ENCODE measurements at places on chromosomes 3 and 15. TPM values are rescaled to one million over a fixed set of nuclear protein-coding genes. Genes with fewer than 3 reads are reported as not detected.
A peak's percentile ranks its signal among the peaks of the same experiment; 100 is the strongest.

GOLGA8J gene
- total RNA-seq: not detected

LYZL4 gene
- not detected for total RNA-seq

FBXO22 gene
- 24.9 TPM for total RNA-seq

IGF1R gene
- 31.3 TPM for total RNA-seq

GRCh38 chr15:70665599-70665998 is 97.8 kb downstream of the UACA start:
- H3K4me1 ChIP-seq: no peaks in the 10 kb centered on the region
- no peak for DNase-seq
- H3K27ac ChIP-seq: no peak overlapping the region
- no peaks in the 10 kb centered on the region for H3K27me3 ChIP-seq
- no peak overlapping the region for H3K4me3 ChIP-seq

DNA sequence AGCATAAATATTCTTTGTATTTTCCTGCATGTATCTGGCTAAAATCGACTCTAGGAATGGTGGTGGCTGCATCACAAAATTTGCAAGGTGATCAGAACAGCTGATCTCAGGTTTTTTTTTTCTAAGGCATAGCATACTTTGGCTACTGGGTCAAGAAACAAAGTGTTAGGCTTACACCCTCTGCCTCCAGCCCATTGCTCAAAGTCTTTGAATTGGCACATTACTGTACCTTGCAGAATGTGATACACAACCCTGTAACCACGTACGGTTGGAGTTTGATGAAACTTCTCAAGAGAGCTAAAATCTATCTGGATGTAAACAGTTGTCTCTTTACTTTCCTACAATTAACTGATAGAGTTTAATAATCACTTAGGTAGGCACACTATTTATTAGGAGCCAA is 188.1 kb downstream of the THRB start:
- DNase-seq: no peak
- H3K4me1 ChIP-seq: no peaks in the 10 kb centered on the region
- H3K27ac ChIP-seq: no peak overlapping the region
- H3K4me3 ChIP-seq: no peak overlapping the region
- H3K36me3 ChIP-seq: no peaks in the 10 kb centered on the region
- H3K27me3 ChIP-seq: no peaks in the 10 kb centered on the region

DNA sequence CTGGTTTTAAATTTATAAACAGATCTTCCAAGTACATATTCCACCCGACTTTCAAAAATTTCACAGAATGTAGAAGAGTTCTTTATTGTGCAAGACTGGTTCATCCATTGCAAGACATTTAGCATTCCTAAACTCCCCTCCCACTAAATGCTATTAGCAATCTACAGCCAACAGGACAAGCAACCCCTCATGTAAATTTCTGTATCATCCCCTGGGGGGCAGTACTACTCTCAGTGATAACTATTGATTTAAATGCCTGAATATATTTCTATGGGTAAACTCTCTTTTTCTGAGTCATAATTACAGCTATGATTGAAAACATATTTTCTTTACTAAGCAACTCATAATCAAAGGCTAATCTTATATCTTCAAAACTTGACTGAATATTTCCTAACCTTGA is 10.7 kb upstream of the SLC15A2 start:
- no peaks in the 10 kb centered on the region for H3K36me3 ChIP-seq
- no peaks in the 10 kb centered on the region for H3K4me1 ChIP-seq
- no peaks in the 10 kb centered on the region for H3K27me3 ChIP-seq
- DNase-seq: no peak
- no peak overlapping the region for H3K27ac ChIP-seq

DNA sequence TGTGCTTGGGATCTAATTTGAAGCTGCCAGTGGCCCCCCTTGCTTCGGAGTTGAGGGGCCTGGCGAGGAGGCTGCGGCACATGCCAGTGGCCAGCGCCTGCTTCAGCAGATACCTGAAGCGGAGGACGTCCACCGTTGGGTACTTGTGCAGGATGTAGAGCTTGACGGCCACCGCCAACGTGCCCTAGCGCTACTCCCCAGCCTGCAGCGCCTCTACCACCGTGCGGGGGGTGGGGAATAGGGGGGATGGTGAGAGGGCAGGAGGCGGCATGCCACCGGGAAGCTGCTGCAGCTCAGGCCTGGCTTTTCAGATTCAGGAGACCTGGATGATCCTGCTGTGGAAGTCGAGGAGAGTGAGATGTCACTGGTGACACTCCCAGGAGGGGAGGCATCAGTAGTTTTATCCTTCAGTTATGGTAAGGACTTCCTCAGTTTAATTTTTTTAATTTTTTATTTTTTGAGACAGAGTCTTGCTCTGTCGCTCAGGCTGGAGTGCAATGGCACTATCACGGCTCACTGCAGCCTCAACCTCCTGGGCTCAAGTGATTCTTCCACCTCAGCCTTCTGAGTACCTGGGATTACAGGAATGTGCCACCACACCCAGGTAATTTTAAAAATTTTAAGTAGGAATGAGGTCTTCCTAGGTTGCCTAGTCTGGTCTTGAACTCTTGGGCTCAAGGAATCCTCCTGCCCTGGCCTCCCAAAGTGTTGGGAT is 150.6 kb upstream of the FRMD4B start:
- no peak for DNase-seq
- H3K4me1 ChIP-seq: peaks cover 15% of the 10 kb centered on the region
- no peaks in the 10 kb centered on the region for H3K36me3 ChIP-seq
- H3K27me3 ChIP-seq: no peaks in the 10 kb centered on the region
- no peak overlapping the region for H3K27ac ChIP-seq

DNA sequence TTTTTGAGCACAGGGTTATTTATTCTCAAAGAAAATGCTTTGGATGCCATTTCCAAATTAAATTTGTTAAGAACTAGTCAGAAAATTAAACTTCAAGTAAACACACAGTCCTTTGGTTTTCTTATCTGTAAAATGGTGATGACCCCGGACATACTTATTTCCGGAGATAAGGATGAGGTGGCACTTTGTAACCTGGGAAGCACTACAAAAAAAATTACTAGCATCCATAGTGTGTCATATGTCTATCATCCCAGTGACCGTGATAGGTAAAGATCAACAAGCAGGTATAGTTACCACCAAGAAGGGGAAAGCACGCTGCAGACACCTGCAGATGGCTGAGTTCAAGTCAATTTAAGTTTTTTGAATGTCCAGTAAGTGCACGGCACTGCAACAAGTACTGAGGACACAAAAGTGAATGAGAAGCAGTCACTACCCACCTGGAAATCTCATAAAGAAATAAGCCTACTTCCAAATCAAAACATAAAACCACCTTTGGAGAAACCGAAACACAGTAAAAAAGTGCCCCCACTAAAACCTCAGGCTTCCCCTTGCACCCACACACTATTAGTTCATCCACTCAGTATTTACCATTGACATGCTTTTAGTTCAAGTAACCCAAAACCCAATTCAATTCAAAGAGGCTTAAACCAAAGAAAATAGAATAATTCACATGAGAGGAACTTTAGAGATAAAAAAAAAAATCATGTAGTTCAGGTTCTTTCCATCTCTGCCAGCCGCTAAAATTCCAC is 24.6 kb downstream of the SEMA5B start:
- H3K27me3 ChIP-seq: no peaks in the 10 kb centered on the region
- no peaks in the 10 kb centered on the region for H3K4me1 ChIP-seq
- H3K36me3 ChIP-seq: no peaks in the 10 kb centered on the region
- no peak overlapping the region for H3K27ac ChIP-seq

DNA sequence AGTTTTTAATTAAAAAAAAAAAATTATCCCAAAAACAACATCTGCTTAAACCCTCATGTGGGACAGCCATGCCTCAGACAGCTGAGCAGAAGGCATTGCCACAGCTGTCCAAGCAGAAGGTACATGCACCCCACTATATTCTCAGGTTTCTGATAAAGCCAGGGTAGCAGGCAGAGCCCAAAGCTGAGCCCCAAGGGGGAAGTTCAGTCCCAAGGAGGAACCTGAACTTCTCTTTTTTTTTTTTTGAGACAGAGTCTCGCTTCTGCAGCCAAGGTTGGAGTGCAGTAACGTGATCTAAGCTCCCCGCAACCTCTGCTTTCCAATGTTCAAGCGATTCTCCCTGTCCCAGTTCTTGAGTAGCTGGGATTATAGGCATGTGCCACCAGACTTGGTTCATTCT is 33.2 kb downstream of the MKRN2 start:
- no peak overlapping the region for H3K27ac ChIP-seq
- no peak overlapping the region for H3K4me3 ChIP-seq

GRCh38 chr3:14305324-14305723 is 97.1 kb upstream of the SLC6A6 start:
- DNase-seq: no peak
- H3K27ac ChIP-seq: no peak overlapping the region
- H3K36me3 ChIP-seq: no peaks in the 10 kb centered on the region
- H3K4me1 ChIP-seq: peaks cover 13% of the 10 kb centered on the region

GRCh38 chr3:122560680-122561079 is 3.4 kb downstream of the PARP9 start:
- peaks cover 40% of the 10 kb centered on the region for H3K36me3 ChIP-seq
- no peaks in the 10 kb centered on the region for H3K27me3 ChIP-seq
- DNase-seq: peak; percentile 35
- H3K27ac ChIP-seq: no peak overlapping the region
- no peak overlapping the region for H3K4me3 ChIP-seq
- H3K4me1 ChIP-seq: no peaks in the 10 kb centered on the region

DNA sequence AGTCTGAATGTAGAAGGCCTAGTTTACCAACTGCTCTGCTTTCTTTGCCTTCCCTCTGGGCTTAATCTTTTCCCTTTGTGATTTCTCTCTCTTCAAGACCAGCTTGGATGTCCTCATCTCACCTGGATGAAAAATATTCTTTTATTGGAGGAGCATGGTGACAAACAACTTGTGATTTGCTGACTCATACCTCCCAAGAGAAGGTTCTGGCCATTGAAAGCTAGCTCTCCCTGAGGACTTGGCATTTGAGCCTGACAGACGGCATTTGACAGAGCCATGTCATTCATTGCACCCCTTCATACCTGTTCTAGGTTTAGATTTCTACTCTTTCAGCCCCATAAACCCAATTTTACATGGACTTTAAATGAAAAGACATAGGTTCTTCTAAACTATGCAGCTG is 33.3 kb downstream of the ATG7 start:
- DNase-seq: no peak
- no peak overlapping the region for H3K27ac ChIP-seq
- H3K36me3 ChIP-seq: peaks cover 76% of the 10 kb centered on the region
- H3K27me3 ChIP-seq: no peaks in the 10 kb centered on the region

DNA sequence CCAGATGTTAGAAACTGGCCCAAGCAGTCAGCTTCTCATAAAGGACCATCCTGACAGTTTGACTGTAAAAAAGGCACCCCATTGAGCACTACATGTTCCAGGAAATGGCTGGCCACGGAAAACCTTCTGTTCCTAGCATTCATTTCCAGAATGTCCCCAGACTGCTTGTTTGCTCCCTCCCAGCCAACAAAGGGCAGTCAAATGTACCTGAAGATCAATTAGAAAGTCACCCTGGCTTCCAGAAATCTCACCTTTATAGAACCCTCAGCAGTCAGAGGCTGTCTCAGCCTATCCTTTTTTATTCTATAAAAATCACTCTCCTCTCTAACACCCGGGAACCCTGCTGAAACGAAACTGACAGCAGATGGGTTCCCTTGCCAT is 784 bp upstream of the SAMMSON start:
- no peaks in the 10 kb centered on the region for H3K36me3 ChIP-seq
- H3K4me1 ChIP-seq: no peaks in the 10 kb centered on the region
- no peak for DNase-seq
- peak overlapping the region; percentile 39 for H3K27ac ChIP-seq

GRCh38 chr3:46564190-46565021 is 1.7 kb downstream of the LRRC2 start:
- peak overlapping the region; percentile 87 for H3K27ac ChIP-seq
- DNase-seq: peak; percentile 88

DNA sequence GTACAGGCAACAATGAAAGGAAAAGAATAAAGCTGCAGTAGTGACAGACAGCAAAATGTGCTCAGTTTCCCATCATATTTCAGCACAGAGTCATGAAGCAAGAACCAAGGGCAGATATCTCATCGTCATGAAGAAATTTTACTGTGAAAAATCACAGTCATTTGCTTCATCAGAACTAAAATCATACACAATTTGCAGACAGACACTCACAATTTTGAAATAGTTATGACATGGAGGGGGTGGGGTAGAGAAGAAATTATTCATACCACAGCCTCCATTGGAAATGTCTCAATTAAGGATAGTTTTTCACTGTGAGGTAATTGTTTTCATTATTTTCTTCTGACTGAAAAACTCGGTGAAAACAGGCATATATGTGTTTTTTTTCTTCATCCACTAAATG is 78.8 kb upstream of the CNTN3 start:
- no peak overlapping the region for H3K4me3 ChIP-seq
- no peaks in the 10 kb centered on the region for H3K27me3 ChIP-seq
- no peaks in the 10 kb centered on the region for H3K4me1 ChIP-seq
- no peak for DNase-seq
- no peak overlapping the region for H3K27ac ChIP-seq

GRCh38 chr3:52973806-52974205 is 72.1 kb downstream of the SFMBT1 start:
- H3K4me1 ChIP-seq: no peaks in the 10 kb centered on the region
- H3K27ac ChIP-seq: no peak overlapping the region
- peaks cover 10% of the 10 kb centered on the region for H3K36me3 ChIP-seq

DNA sequence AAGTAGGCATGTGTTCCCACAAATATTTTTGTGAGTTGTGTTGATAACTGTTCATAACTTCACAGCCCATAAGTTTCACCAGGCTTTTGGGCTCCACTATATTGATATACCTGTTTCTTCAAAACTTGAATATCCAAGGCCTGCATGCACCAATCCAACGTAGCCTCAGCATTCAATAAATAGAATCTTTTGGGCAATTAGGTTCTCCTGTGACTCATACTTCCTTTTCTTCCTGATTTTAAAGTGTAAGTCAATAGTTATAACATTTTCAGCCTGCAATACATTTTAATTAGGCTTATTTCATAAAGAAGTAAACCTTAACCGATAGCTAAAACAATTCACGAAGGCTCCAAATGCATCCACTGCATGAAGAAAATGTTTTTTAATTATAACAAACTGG is 97.8 kb upstream of the SPRED1 start:
- no peaks in the 10 kb centered on the region for H3K36me3 ChIP-seq
- no peaks in the 10 kb centered on the region for H3K27me3 ChIP-seq
- H3K4me3 ChIP-seq: no peak overlapping the region
- no peak for DNase-seq
- no peaks in the 10 kb centered on the region for H3K4me1 ChIP-seq
- no peak overlapping the region for H3K27ac ChIP-seq

DNA sequence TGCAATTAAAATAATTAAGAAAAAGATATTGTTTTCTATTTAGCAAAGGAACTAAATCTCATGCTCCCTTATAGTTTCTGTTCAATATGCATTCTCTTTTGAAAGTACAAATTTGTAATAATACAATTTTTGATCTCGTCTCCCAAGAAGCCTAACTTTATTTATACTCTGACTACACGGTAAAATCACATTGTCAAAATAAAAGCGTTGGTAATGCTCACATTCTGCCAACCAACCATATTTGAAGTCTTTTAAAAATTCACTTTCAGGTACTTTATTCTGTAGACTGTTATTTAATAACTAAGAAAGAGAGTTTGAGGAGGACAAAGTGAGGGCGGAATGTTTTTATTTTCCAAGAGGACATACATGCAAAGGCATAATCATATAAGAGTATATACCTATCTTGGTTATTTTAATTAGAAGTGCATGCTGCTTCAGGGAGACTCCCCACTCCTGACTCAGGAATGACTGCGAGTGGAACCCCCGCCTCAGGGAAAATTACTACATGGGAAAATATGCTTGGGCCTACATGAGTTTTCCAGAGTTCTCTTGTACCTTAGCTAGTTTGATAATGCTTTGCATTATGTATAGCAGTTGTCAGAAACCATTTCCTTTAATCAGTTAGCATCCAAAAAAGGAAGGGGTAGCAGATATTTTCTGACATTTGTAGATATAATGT is 19.3 kb downstream of the MBNL1 start:
- H3K4me1 ChIP-seq: peaks cover 29% of the 10 kb centered on the region
- no peak overlapping the region for H3K27ac ChIP-seq
- H3K4me3 ChIP-seq: no peak overlapping the region

Measured in heart left ventricle (tissue), 16 donors.